ENCODE measurements at places on chromosomes 12 and 14.

- no peak for DNase-seq
Observed at GRCh38 chr12:51961834-51962233, 10.3 kb downstream of the ACVR1B start.

DNA sequence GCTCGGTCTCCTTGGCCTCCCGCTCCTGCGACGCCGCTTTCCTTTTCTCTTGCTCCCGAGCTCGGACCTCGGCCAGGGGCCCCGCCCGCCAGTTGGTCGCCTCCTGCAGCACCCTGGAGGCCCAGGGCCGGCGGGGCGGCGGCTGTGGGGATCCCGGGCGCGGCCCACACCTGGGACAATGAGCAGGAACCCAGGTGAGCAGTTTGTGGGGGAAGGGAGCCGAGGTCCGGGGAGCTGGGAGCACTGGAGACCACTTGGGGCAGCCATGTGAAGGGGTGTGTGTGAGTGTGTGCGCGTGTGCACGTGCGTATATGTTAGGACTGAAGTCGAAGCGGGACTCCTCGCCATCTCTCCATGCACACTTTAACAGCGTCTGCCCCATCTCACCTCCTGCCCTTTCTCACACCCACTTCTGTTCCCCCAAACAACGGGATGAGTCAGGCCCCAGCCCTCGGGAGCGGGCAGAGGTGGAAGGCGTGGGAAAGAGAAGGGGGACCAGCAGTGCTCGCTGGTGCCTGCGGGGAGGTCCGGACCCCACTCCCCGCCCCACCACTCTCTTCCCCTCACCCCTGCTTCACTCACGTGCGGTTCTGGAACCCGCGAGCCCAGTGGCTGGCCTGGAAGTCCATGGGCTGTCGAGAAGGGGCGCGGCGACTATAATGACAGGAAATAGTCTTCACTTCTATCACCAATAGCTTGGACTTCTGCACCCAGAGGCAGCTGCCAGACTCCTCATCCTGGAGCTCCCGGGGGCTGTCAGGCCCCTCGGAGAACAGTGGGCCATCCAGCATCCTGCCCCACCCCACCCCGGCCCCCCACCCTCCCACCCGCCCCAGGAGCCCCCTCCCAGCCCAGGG, 450 bp downstream of the DDN start:
- no peak for DNase-seq

- no peak for DNase-seq
Observed at GRCh38 chr12:116954710-116955381, 44.1 kb downstream of the FBXW8 start.

- no peak for DNase-seq
Observed at GRCh38 chr14:71187633-71188356, 280.5 kb downstream of the PCNX1 start.

DNA sequence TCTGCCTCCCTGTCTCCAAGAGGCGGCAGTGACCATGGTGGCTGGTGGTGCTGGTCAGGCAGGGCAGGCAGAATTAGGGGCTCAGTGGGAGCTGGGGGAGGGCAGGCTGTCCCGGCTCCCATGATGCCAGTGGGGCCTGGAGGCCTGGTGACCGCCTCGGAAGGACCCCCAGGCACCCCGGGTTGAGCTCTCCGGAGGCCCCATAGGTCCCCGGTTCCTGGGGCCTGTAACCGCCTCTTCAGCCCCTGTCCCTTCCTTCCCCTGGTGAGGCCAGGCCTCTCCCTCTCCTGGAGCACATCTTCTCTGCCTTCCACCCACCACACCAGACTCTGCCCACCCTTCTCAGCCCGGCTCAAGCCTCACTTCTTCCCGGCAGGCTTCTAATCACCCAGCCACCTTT, 117.7 kb upstream of the GSC start:
- no peak for DNase-seq

- no peak for DNase-seq
Observed at GRCh38 chr12:8453021-8453513, 2.7 kb upstream of the CLEC6A start.

- no peak for DNase-seq
Observed at GRCh38 chr14:43336351-43336750, 1170.7 kb downstream of the FSCB start.

GRCh38 chr12:56645201-56645716, 525 bp downstream of the ATP5F1B start:
- no peak for DNase-seq

- no peak for DNase-seq
Observed at GRCh38 chr14:92362781-92363235, 39.8 kb downstream of the SLC24A4 start.

GRCh38 chr14:32559590-32559989, 230.5 kb downstream of the AKAP6 start:
- no peak for DNase-seq

DNA sequence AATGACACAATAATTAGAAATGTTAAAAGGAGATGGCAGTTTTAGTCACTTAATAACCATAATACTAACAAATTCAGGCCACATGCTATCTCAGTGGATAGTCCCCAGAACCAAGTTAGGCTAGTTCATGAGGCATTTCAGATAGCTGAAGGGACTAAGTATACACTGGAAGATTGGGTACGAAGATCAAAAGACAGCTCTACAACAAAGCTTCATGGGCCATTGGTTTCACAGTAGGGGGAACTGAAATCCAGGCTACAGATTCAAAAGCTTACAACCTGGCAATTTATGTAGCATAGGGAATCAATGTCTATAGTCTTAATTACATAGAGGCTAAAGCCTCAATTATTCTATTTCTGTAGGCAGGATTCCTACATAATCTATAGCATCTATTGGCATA, 343.0 kb downstream of the RGS6 start:
- no peak for DNase-seq

GRCh38 chr14:65151609-65151956, 49.3 kb upstream of the MAX start:
- no peak for DNase-seq

DNA sequence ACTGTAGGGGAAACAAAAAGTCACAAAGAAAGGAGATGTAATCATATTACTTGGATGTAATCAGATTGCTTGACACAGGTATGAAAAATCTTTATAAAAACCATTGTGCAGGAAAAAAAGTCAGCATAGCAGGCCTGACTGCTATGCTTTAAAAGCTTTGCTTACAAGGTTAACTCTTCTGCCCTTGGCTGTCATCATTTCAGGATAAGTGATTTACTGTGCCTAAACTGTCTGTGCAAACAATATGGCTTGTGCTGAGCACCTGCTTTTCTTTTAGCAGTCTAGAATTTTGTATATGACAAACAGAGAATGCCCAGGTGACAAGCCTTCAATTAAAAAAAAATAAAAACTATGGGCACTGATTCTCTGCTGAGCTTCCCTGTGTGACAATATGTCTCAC, 63.8 kb upstream of the PLEKHG7 start:
- DNase-seq: no peak
